ENCODE measurements at places on chromosomes 2 and 18.

GRCh38 chr2:151278487-151278886, 11.0 kb downstream of the NMI start:
- no peak for DNase-seq

GRCh38 chr18:34911661-34912384, 129.4 kb upstream of the MAPRE2 start:
- no peak for DNase-seq

GRCh38 chr18:36499938-36500337, 202.4 kb downstream of the FHOD3 start:
- peak; percentile 54 for DNase-seq

- no peak for DNase-seq
Observed at GRCh38 chr18:35371412-35372195, 5.5 kb downstream of the ZNF396 start.

- DNase-seq: peak; percentile 41
Observed at GRCh38 chr18:11512096-11513025, 97.0 kb upstream of the SLC35G4 start.

GRCh38 chr18:44246001-44246400, 434.7 kb upstream of the SETBP1 start:
- DNase-seq: peak; percentile 1

DNA sequence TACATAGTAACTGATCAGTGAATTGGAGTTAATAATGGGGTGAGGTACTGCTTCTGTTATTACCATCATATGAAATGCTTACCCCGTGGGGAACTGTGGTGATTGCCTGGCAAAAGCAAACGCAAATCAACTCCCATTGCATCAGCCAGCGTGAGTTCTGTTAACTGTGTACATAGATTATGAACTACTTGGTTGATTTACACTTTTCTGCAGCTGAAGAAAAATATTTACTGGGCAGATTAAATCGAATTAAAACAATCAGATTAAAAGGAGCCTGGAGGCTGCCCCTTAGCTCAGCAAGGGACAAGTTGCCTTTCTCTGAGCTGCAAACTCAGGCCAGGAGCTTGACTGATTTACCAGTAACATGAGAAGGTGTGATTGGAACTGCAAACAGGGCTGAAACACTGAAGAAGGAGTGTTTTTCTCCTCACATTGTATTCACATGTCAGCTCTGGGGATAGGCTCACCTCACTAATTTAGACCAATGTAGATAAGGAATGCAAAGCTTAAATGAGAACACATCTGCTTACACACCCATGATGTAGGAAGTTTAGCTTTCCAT, 220.1 kb downstream of the OSR1 start:
- no peak for DNase-seq

DNA sequence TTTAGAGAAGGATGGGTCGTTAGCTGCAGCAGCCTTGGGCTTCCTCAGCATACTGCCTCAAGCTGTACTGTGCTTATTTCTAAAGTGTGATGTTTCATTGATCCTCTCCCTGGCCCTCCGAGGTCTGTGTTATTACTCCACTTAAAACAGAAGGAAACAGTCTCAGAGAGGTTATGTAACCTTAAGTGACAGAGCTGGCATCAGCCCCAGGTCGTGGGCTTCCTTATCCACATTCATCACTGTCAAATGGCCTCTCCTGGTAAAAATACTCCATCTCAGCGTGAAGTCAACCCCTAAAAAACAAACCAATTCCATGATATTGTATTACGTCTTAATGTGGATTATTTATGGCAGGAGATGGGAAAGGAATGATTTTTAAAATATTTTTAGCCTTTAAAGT, 153.3 kb upstream of the NOSTRIN start:
- DNase-seq: no peak

GRCh38 chr2:104344985-104345384, 508.9 kb upstream of the POU3F3 start:
- no peak for DNase-seq

GRCh38 chr2:199261239-199261638, 196.5 kb downstream of the SATB2 start:
- DNase-seq: peak; percentile 27

DNA sequence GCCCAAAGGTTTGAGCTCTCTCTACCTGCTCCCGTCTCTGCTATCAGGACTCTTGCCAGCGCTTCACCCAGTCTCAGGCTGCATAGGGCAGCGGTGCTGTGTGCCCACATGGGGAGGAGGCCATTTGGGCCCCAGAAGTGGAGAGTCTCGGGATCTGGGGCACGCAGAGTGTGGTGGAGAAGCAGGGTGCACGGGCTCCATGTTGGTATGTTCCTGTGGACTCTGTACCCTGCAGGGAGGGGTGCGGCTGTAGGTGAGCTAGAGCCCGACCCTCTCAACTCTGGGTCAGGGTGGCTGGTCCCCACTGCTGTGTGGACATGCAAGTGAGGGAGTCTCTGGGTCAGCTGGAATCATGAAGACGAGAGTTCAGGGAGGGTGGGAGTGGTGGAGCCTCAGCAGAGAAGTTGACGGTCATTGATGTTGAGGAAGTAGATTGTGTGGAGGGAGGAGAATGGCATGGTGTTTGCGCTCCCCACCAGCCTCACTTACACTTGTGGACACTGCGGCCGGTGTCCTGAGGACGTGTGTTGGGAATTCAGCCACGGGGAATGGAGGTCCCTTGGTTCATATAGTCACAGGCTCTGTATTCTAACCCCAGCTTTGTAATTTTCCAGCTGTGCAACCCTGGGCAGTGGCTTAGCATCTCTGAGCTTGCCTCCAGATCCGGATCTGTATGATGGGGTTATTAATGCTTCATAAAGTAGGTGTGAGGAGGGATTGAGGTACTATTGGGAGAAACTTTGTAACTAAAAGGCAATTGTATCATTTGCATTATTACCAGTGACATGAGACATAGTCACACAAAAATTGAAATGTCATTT, 840 bp upstream of the PSD4 start:
- no peak for DNase-seq

DNA sequence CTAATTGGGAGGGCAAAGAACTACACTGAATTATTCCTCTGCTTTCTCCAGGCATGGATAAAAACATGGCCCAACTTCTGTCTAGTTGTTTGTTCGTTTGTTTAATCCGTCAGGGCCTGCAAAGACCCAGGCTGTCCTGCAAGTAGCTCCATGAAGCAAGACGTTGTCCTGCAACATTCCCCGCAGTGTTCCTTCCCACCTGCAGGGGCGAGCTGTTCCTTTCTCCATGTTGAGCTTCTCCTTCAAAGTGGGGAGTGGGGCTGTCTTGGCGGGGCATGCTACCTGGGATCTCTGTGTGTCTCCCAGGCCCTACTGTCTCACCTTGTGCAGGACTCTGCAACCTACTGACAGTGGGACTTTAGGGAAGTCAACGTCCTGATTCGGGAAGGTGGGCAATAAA, 264.0 kb upstream of the SMIM21 start:
- DNase-seq: no peak

DNA sequence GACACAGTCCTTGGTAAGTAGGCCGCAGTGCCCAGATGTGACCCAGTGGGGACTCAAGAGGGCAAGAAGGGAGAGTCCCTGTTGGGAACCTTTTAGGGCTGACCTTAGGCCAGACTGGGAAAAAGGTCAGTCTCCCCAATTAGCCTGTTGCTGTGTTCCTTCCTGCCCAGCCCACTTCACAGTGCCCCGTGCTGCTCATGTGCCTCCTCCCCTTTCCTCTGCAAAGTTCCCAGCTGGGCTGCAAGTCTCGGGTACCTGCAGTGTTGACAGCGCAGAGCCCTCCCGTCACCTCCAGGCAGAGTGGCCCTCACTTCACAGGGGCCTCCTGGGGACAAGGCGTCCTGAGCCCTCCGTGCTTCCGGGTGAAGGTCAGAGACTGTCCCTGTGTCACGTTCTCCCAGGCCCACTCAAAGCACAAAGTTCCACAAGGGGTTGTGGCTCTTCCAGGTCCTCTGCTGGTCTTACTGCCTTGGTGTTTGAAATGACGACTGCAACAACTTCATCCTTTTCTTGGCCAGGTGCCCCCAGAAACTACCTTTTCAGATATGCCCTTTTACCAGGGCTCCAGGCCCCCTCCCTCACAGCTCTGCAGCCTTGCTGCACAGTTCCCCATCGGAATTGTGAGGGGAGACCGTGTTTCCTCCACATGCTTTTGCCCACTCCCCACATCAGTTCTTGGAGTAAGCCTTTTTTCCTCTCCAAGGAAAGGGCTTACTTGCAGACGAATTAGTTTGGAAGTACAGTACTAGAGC, 225.8 kb downstream of the ALPK2 start:
- DNase-seq: no peak

GRCh38 chr18:50111398-50111797, 83.5 kb downstream of the MYO5B start:
- DNase-seq: peak; percentile 8

- no peak for DNase-seq
Observed at GRCh38 chr2:86219896-86220295, 20.6 kb downstream of the MRPL35 start.

DNA sequence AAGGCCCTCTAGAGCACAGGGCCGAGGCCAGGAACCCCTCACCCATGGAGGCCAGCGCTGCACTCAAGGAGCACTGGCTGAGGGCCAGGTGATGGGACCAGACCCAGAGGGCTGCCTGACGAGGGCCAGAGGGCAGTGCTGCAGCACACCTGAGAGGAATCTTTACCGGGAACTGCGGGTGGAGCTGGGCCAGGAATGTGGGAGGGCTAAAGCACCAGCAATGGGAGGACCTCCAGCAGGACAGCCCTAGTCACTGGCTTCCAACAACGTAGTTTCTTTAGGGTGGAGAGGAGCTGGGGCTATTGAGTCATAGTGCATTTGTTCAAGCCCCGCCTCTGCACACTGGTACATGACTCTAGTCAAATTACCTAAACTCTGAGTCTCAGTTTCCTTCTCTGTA, 143.4 kb downstream of the TMEM17 start:
- DNase-seq: no peak

GRCh38 chr2:152098496-152099366, at the start of gene CACNB4:
Gene CACNB4 (minus strand): TSS chr2:152099044.
- no peak for DNase-seq

DNA sequence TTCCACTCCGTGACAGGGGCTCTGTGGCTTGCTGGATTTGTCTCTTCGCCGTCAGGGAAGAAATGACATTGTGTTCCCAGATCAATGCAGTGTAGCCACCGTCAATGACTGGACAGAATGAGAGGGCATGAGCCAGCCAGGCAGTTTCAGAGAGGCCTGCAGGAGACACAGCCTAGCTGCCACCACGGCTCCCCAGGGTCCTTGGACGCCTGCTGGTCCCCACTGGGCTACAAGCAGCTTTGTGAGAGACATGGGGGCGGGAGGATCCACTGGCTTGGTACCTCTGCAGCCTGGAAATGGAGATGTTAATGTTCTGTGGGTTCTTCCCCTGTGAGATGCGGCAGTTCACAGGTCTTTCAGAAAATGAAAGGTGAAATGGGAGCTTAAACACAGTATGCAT, 12.1 kb upstream of the AMER3 start:
- no peak for DNase-seq

- DNase-seq: no peak
Observed at GRCh38 chr2:61185231-61185728, 23.3 kb downstream of the C2orf74 start.

- DNase-seq: no peak
Observed at GRCh38 chr2:5824126-5824525, 131.9 kb downstream of the SOX11 start.

DNA sequence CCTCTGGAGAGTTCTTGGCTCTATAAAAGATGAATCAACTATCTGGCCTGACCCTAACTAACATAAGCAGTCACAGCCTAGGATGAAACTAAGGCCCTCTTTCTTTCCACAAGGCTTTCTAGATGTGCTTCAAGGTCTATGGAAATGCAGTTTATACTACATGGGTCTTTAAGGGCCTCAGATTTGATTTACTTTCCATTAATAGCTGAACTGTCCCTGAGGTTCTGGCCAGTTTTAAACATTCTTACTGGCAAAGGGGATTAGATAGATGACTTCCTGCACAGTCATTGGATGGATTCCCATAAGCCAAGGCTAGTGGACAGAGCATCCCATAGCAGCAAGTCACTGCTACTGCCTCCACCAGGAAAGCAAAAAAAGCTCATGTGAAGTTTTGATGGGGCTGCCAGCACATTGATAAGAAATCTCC, 38.1 kb upstream of the LCLAT1 start:
- no peak for DNase-seq

DNA sequence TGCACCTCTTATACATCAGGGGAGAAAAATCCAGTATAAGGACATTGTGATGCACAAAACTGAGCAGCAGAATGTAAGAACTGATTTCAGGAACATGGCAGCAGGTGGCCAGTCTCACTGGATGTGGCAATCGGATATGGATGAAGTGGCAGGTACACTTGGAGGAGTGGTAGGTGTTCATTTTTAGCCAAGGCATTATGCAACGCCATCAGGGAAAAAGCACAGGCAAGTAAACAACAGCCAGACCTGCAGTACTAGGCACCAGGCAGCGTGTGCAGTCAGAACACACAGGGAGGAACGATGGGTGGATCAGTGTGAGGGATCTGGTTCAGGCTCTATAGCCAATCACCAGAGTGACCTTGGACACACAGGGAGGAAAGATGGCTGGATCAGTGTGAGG, 77.4 kb upstream of the GCFC2 start:
- DNase-seq: no peak

- DNase-seq: no peak
Observed at GRCh38 chr2:136376798-136377211, 258.9 kb upstream of the CXCR4 start.

- DNase-seq: no peak
Observed at GRCh38 chr2:234686088-234686890, 189.4 kb upstream of the ARL4C start.

DNA sequence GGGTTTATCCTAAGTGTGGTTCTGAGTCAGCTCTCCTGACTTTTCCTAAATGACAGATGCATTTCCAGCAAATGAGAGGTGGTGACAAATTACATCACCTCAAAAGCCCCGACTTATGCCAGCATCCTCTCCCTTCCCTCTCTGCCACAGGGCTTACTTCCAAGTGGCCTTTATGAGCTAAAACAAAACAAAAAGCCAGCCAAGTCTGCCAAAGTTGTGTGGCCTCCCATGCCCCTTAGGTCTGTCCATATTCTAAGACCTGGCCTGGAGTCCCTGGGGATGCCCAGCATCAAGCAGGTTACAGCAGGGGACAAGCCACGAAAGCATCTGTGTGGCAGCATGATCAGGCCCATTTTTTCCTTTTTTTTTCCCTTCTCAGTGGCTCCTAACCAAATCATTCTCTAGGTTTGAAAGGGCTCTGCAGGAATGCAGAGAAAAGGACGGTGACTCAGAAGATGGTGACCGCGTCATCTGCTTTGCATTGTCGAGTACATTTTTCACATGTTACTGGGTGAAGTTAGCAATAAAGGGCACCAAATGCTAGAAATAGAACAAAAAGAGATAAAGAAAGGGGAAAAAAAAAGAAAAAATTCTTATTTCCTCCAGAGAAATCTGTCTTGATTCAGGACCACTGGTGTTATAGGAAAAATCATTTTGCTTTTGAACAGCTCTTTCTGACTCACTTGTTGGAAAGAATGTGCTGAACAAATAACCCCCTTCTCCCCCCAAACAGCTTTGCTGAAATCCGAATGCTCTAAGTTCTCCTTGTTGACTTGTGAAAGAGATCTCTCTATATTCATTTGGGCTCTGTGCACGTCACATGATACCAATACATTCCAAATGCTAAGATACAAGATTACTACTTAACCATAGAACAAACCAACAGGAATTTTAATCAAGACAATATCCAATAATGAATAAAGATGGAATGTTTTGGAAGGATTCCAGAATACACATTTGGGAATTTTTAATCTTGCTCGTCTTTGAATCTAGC, 178.7 kb downstream of the EN1 start:
- no peak for DNase-seq

All from OCI-M1 (cell line).